ENCODE measurements at places on chromosomes 11 and 22.

DNA sequence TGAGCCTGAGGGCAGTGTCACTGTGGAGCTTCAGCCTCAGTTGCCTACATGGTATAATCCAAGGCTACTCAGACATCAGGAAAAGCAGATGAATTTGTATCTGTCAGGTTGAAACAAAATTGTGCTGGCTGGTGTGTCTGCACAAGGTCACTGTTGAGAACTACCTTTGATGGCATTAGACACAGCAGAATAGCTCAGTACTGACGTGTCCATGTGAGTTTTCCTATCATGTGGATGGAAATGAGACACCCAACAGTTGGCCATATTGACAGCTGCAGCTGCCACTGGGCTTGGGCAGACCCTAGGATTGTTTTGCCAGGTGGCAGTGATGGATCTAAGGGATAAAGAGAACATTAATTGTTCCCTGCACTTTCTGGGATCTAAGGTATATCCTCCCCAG lies 15.8 kb downstream of the CCDC134 start:
- peaks cover 75% of the 10 kb centered on the region for H3K36me3 ChIP-seq
- no peak overlapping the region for H3K4me3 ChIP-seq
- no peaks in the 10 kb centered on the region for H3K27me3 ChIP-seq
- H3K4me1 ChIP-seq = peaks cover 6% of the 10 kb centered on the region
- H3K27ac ChIP-seq = peak overlapping the region; percentile 28

DNA sequence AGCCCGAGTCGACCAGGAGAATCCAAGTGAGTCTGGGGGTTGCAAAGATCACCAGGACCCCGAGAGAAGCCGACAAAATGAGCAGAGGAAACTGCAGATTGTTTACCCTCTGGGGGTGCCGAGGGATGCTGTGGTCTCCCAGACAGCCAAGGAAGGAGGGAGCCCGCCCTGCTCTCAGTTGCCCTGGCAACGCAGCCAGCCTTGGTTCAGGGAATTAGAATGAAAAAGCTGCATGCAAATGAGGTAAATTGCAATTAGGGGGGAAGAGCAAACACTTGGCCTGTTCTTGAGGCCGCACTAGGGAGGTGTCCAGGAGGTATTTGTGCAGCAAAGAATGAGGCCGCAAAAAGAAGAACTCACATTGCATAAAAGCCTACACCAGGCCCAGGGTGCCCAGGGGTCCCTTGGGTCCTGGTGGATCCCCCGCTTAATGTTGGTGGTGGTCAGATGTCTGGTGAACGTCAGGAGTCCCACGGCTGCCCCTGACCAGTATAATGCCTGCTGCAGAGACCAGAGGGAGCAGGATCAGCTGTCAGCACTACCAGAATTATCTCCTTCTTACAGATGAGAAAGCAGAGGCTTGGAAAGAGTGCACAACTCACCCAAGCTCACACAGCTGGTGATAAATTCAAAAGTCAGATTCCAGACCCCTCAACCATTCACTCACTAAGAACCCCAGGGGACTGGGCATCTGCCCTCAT lies 40.3 kb upstream of the ATXN10 start:
- DNase-seq = no peak
- H3K4me3 ChIP-seq = no peak overlapping the region
- no peak overlapping the region for H3K27ac ChIP-seq
- no peaks in the 10 kb centered on the region for H3K36me3 ChIP-seq

DNA sequence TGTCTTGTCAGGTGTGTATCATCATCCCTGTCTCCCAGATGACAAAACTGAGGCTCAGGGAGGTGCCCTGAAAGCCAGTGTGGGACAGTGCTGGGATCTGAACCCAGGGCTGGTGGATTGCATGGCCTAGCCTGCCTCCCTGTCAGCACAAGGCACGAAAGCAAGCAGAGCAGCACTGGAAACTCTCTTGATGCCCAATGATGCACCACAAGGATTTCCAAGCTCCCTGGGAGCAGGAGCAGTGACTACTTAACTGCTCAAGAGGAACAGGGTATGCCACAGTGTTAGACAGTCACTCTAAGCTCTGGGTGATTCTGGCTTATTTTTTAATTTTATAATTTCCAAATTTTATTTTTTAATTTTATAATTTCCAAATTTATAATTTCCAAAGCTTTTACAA lies 9.0 kb downstream of the ZC3H7B start:
- no peak overlapping the region for H3K27ac ChIP-seq
- H3K27me3 ChIP-seq = no peaks in the 10 kb centered on the region
- peaks cover 45% of the 10 kb centered on the region for H3K36me3 ChIP-seq
- H3K4me1 ChIP-seq = peaks cover 43% of the 10 kb centered on the region
- DNase-seq = no peak

- H3K4me1 ChIP-seq = peaks cover 43% of the 10 kb centered on the region
- H3K4me3 ChIP-seq = no peak overlapping the region
- no peak for DNase-seq
- no peaks in the 10 kb centered on the region for H3K36me3 ChIP-seq
- peaks cover 8% of the 10 kb centered on the region for H3K27me3 ChIP-seq
Observed at GRCh38 chr22:36885474-36885873, 24.7 kb downstream of the NCF4 start.

DNA sequence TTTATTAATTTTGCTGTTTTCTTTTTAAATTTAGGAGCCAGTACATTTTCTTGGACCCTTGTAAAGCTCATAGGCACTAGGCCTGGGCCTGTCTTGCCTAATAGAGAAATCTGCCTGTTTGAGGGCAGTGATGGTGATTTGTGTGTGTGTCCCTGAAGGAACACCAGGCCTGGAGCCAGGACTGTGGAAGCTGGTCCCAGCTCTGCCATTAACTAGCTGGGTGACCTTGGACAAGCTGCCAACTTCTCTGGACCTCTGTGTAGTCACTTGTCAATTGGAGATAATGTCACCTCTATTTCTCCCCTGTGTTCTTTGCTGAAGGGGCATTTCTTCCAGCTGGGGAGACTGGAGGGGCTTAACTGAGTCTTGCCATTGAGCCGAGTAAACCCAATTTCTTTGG lies 16.0 kb upstream of the FTH1 start:
- H3K4me3 ChIP-seq = no peak overlapping the region
- no peak overlapping the region for H3K27ac ChIP-seq
- H3K36me3 ChIP-seq = peaks cover 6% of the 10 kb centered on the region
- H3K27me3 ChIP-seq = no peaks in the 10 kb centered on the region

DNA sequence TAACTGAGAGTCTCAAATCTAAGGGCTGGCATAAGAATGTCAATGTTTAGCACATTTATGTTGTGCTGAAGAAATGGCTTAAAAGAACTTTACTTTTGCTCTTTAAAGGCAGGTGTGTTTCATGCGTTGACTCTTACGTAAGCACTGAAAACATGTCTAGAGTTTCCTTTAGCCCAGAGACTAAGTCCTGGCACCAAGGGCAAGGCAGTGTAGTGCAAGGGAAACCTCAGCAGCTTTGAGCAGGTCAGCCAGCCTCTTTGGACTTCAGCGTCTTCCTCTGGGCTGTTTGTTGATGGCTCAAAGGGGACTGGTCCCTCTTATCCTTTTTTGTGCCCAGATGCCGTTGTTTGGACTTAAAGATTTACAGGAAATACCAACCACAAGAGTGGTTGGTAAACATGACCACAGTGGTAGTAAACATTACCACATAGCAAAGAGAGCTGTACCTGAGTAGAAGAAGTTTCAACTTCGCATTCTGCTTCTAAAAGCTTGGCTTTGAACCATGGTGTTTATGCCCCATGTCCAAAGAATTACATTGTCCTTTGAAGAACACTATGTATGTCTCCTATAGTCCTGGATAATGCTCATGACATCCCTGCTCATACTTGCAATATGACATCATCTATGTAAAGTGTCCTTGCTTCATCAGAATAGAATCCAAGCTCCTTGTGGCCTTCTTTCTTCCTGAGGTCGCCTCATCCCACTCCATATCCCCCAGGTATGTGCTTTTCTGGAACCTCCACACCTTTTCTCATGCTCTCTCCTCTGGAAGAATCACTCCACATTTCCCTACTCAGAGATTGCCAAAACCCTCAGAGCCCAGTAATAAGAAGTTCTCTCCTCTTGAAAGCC lies 23.5 kb downstream of the TENM4 start:
- H3K4me1 ChIP-seq = no peaks in the 10 kb centered on the region
- H3K27me3 ChIP-seq = peaks cover 5% of the 10 kb centered on the region
- H3K4me3 ChIP-seq = no peak overlapping the region

GRCh38 chr11:132744771-132745170 lies 787.5 kb downstream of the OPCML start:
- no peak overlapping the region for H3K27ac ChIP-seq
- no peaks in the 10 kb centered on the region for H3K27me3 ChIP-seq
- H3K4me3 ChIP-seq = no peak overlapping the region
- no peaks in the 10 kb centered on the region for H3K4me1 ChIP-seq
- no peak for DNase-seq
- no peaks in the 10 kb centered on the region for H3K36me3 ChIP-seq

- DNase-seq = peak; percentile 61
- peaks cover 96% of the 10 kb centered on the region for H3K4me1 ChIP-seq
- H3K4me3 ChIP-seq = peak overlapping the region; percentile 12
Observed at GRCh38 chr22:30314915-30315314, 11.8 kb downstream of the TBC1D10A start.

- no peak overlapping the region for H3K27ac ChIP-seq
- H3K4me1 ChIP-seq = no peaks in the 10 kb centered on the region
- peaks cover 19% of the 10 kb centered on the region for H3K27me3 ChIP-seq
- no peak for DNase-seq
- H3K4me3 ChIP-seq = no peak overlapping the region
Observed at GRCh38 chr11:110755941-110756340, 43.7 kb upstream of the ARHGAP20 start.

DNA sequence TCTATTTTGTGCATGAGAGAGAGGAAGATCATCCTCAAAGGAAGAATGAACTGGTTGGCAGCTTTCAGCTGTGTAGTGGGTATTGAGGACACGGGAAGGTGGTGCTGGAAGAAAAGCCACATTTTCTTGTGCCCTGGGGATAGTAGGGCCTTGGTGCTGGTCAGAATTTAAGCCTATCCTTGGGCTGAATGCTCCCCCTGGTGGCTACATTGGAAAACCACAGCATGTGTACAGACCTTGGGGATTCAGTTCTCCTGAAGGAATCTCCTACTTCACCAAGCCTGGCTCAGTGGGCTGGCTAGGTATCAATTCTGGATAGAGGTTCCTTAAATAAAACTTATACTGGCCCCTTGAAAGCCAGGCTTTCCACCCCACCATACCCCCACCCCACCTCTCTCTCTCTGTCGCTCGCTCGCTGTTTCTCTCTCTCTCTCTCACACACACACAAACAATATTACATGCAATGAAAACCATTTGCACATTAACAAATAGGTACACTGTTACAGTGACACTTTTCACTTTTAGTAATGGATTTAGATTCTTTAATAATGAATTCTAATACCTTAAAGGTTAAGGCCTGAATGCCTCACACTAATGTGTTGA lies 2.8 kb upstream of the OR51M1 start:
- no peak overlapping the region for H3K27ac ChIP-seq
- no peak overlapping the region for H3K4me3 ChIP-seq
- DNase-seq = peak; percentile 29
- H3K36me3 ChIP-seq = no peaks in the 10 kb centered on the region
- no peaks in the 10 kb centered on the region for H3K27me3 ChIP-seq
- no peaks in the 10 kb centered on the region for H3K4me1 ChIP-seq

- peaks cover 82% of the 10 kb centered on the region for H3K36me3 ChIP-seq
- H3K4me1 ChIP-seq = peaks cover 72% of the 10 kb centered on the region
- DNase-seq = peak; percentile 86
- no peaks in the 10 kb centered on the region for H3K27me3 ChIP-seq
- peak overlapping the region; percentile 96 for H3K4me3 ChIP-seq
Observed at GRCh38 chr11:67436459-67437081, 912 bp downstream of the PTPRCAP start.

DNA sequence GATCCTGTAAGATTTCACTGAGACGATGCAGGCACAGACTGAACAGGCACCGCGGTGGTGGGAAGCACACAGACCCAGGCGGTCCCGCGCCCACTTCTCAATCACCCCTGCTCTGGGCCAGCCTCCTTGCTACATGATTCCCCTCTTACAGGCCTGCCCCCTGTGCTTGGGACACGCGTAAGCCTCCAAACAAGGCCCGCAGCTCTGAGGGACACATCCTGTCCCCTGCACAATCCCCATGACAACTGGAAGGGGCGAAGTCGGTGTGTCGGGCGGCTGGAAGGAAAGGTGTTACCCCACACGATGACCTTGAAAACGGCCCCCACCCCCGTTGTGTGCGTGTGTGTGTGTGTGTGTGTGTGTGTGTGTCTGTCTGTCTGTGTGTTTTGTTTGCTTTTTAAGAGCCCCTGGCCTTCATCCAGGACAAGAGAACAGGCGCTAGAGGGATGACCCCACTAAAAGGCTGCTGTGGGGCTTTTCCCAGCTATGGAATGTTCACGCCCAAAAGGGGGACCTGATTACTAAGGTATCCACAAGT lies 13.1 kb downstream of the CELSR1 start:
- H3K4me3 ChIP-seq = no peak overlapping the region
- H3K27ac ChIP-seq = no peak overlapping the region
- H3K27me3 ChIP-seq = peaks cover 28% of the 10 kb centered on the region

DNA sequence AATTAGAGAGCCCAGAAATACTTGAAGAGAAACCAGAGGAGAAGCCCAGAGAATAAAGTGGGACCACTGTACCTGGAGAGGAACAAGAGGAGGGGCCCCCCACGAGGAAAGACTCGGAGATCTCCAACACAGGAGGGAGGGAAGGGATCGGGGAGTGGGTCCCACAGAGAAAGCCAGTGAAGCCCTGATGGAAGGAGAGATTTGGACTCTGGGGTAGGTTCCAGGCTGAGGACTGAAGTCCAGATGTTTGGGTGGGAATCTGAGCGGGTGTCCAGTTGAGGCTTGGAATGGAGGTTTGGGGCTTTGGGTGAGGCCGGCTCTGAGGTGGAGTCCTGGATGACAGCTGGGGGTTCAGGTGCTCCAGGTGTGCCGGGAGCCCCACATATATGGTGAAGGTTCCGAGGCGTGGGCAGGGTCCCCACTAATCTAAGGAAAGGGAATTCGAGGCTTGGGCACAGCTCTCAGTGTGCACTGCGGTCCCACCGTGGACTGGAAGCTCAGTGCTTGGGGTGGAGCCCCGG lies 32.6 kb downstream of the PDE2A start:
- no peak overlapping the region for H3K27ac ChIP-seq
- no peaks in the 10 kb centered on the region for H3K36me3 ChIP-seq

DNA sequence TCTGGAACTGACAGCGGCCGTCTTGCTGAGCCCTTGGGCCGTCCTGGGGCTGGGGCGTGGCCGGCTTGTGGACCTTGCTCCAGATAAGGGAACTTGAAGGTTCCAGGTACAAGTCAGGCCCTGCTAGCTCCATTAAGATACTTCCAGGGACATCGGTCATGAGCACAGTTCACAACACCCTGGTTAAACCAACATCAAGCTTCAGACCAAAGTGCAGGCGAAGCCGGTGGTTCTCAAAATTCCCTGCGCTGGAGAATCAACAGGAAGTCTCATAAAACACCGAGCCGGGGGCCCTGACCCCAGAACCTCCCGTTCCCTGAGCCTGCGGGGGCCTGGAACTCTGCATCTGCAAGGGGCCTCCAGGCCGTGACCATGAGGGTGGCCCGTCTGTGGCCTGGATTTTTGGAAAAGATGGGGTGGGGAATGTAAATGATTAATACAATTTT lies 1043.8 kb downstream of the BRD1 start:
- H3K36me3 ChIP-seq = no peaks in the 10 kb centered on the region
- no peak overlapping the region for H3K27ac ChIP-seq
- peaks cover 21% of the 10 kb centered on the region for H3K27me3 ChIP-seq
- no peak for DNase-seq
- no peaks in the 10 kb centered on the region for H3K4me1 ChIP-seq
